ENCODE measurements at places on chromosomes 2 and 18.

GRCh38 chr18:36078751-36079529, 11.6 kb upstream of the RPRD1A start:
- peak; percentile 25 for DNase-seq

DNA sequence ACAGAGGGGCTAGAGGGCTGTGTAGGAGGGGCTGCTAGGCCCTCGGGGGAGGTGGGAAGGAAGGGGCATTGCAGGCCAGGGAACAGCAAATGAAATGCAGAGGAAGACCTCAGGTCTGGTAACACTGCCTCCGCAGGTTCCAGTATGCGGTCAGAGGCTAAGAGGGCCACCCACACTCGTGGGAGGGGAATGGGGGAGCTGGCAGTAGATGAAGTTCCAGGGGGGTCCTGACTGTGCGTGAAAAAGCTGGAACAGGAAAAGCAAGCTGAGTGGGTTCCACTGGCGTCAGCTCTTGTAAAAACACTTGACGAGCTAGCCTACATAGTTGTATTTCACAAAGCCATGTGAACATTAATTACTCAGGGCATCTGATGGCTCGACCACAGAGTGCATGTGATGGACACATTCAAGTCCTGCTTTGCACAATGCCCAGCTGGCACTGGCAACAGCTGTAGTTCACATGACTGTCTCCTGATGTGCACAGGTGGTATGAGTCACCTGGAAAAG, 29.0 kb upstream of the PTPN4 start:
- DNase-seq: peak; percentile 48

GRCh38 chr18:58512648-58513588, 116.0 kb downstream of the ALPK2 start:
- no peak for DNase-seq

- DNase-seq: no peak
These were observed 5.8 kb upstream of the GPD2 start for GRCh38 chr2:156430236-156430979.

DNA sequence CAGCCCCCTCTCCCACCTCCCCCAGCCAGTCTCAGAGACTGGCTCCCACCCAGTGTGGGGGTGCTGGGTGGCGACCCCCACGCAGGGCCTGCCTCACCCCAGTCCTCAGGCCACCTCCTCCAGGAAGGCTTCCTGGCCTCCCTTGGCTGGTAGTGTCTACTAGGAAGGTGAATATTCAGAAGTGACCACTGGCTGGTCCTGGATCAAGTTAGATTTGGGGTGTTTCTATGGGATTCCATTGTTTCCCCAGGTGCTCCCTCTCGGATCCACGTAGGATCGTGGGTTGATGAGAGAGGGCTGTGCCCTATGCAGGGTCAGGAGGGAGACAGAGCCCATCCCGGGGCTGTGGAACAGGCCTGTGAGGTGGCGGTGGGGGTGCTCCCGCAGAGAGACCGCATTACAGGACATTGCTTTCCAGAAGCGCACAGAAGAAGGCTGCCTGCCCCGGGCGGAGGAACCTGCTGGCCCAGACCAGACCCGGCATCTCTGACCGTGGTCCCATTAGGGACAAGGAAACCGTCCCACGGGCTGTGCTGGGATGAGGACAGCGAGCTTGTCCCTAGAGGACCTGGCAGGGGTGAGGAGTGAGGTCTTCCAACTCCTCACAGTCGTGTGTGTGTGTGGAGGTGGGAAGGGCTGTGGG, 3.3 kb downstream of the PDCD1 start:
- DNase-seq: no peak

DNA sequence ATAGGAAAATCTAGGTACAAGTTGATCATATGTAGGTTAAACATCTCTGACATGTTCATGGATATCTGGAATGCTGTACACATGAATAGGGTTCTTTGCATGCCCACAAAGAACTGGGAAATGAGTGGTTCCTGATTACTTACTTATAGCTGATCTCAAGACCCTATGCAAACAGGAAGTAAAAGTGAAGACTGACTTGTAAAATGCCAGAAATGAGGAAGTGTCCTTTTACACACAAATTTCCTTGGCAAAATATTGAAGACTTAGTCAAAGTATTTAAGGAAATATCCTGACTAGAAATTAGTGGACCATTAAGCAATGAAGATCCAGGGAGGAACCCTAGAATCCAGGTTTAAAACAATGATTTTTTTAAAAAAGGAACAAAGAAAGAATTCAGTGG, 203.7 kb upstream of the DLGAP1 start:
- DNase-seq: no peak

DNA sequence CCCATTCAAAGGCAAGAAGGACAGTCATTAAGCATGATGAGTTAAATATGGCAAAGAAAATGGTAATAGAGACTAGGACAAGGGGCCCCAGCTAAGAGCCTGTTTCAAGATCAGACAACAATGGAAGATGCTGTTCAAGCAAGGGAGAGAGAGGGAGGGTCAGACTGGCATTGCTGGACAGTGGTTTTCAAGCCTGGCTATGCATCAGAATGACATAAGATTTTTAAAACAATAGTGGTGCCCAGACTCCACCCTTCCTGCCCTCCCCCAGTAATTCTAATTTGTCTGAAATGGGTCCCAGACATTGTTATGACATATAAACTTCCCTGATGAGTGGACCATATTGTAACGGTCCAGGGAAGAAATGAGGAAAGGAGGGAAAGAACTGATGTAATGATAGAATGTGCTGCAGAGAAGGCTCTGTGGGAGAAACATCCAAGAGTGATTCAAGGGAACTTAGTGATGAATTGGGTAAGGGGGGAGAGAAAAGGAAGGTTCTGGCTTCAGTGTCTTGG, 112.9 kb upstream of the TRIB2 start:
- DNase-seq: no peak

GRCh38 chr18:79900610-79901570, 50.6 kb downstream of the SLC66A2 start:
- no peak for DNase-seq

GRCh38 chr18:12406371-12407111, 1.2 kb upstream of the PRELID3A start:
- DNase-seq: no peak

DNA sequence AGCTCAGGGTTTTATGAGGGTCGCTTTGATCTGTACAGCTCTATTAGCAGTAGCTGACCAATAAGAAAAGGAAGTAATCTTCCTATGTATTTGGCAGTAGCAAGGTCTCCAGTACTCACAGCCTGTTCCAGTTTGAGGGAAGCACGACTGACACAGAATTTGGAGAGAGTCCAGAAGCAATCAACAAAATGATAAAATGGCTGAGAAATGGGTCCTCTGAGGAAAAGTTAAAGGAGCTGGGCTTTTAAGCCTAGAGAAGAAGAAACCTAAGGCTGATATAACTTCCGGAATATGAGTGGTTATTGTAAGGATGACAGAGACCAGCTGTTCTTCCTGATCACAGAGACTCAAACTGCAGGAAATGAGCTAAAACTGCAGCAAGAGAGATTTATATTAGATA, 382.8 kb downstream of the GPD2 start:
- no peak for DNase-seq

- peak; percentile 62 for DNase-seq
These were observed 306.7 kb upstream of the CCDC68 start for GRCh38 chr18:55265984-55266383.

DNA sequence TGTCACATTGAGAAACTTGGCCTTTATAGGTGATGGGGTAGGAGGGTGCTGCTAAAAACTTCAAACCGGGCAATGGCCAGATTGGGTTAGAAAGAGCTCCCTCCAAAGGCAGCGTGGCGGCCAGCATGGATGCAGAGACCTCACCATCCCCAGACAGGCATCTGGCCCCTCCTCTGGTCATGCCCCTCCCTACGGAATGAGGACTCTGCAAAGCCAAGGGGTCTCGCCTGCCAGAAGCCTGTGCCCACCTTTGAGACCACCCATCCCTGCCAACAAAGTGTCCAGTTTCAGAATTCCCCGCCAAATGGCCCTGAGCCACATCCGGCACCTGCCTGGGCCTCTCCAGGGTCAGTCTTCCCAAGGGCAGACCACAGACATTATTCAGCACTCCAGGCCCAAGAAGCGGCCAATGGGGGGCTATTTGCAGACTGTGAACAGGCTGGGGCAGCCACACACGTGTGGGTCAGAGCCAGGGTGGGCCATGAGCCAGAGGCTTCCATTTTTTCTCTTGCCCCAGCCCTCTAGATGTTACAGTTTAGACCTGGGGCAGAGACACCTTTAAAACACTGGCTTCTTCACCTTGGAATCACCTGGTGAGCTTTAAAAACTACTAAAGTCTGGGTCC, 4.2 kb upstream of the ATP6V1B1 start:
- DNase-seq: no peak

DNA sequence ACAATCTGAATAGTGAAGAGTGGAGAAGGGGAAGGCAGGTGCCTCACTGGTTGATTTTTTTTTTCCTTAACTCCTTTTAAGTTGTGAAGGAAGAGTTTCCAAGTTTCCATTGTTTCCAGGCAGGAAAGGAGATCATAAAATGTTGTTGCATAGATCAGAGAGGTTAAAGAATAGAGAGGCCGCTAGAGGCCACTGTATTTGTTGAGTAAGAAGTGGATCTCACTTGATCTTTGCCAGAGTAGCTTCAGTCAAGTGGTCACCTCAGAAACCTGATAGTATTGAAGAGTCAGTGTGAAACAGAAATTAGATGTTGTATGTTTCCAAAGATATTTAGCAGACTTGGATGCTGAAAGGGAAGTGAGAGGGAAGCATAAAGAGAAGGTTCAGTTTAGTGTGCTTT, 17.6 kb downstream of the CTNNA2 start:
- DNase-seq: peak; percentile 34

DNA sequence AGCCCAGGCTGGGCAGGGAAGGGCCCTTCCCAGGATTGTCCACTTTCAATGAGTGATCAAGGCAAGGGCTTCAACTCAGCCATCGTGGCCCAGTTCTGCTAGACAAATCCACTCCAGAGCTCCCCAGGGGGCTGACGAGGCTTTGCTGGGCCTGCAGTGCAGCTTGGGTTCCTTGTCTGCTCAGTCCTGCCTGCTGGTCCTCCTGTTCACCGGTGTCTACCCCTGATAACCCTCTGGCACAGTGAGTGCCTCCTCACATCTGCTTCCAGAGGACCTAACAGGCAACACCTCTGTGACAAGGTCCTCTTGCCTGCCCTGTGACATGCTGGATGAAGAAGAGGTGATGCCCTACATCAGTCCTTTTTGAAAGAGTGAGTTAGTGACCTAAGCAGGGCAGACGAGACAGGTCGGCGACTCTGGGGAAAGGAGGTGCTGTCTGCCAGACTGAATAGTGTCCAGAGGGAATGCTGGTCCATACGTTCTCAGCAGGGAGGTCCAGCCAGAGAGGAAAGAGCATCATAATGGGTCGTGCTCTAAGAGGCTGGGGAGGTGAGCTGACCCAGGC, 20.9 kb upstream of the KCNF1 start:
- DNase-seq: no peak

GRCh38 chr18:40754477-40754876, 1200.6 kb upstream of the PIK3C3 start:
- no peak for DNase-seq

DNA sequence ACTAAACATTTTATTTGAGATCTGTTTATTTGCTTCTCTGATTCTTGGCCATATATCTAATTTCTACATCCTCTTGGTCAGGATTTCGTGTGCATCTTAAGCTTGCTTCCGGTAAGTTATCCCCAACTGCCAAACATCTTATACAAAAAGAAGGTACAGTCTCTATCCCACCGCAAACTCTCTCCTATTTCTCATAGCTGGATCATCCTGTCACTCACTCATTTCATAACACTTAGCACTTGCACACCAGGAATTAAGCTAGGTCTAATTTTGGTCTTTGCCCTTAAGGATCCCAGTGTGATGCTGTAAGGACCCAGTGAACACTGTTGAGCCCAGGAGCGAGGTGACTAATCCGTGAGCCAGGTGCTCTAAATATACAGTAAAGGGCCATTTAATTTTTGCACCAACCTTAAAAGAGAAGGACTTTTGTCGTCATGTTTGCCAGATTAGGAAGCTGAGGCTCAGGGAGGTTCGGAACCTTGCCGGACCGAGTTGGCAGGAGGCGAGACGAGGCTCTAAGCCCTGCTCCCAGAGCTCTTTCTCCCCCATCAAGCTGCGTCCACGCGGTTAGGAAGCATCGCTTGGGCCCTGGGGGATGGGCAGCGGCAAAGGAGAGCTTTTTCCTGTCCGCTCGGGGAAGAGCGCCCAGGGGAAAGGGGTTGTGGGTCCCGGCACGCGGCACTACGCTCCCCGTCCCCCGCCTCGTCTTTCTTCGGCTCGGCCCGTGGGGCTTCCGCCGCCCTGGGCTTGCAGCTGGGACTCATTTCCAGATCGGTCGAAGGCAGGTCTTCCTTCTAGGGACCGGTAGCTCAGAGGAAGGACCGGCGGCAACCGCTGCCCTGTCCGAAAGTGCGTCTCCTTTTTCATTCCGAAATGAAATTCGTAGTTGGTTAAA, 4.1 kb upstream of the ITPRIPL1 start:
- peak; percentile 67 for DNase-seq

All from SW480 (cell line).